ENCODE measurements at places on chromosomes 5 and 9.

DNA sequence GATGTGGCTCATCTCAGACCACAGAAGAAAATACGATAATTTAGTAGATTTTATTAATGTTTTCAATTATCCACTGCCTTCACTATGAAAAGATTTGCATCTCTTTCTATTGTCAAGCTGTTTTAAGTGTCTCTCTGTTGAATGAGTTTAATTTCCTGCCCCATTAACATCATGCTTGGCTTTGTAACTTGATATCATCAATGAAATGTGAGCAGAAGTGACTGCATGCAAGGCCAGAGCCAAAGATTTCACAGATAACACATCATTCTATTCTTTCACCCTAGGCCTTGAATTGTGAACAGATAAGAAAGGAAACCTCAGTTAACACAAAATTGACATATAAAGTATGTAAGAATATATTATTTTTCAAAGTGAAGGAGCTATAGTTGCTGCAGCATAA, 986.4 kb upstream of the CDH18 start:
- no peak for DNase-seq

DNA sequence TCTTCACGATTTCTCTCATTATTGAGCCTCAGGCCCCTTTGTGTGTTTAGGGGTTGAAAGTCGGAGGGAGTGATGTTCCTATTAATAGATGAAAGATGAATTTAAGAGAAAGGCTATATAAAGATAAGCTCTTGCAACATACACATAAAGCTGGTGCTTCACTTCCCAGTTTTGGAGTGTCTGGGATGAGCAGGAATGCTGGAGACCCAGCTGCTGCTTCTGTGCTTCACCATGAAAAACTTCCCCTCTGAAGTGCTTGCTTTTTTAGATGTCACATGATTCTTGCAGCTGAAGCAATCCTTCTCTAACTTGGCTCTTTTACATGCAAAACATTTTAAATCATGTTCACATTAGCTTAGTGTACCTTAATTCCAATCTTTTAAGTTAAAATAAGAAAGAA, 19.7 kb upstream of the SNCAIP start:
- no peak for DNase-seq

- DNase-seq: no peak
Observed at GRCh38 chr5:66519626-66520025, 76.6 kb upstream of the MAST4 start.

GRCh38 chr5:96772542-96772941, 35.2 kb downstream of the ERAP1 start:
- no peak for DNase-seq

GRCh38 chr5:17991775-17992174, 357.5 kb downstream of the TAF11L14 start:
- no peak for DNase-seq

All from activated T-helper 9 cell treated with anti-CD3 and anti-CD28 coated beads, Interleukin-2, amount 50 U/mL, for 16 hours (primary cell).